Articular chondrocyte of knee joint (primary cell): ENCODE measurements at places on chromosomes 7 and 10. TPM values are rescaled to one million over a fixed set of nuclear protein-coding genes. Genes with fewer than 3 reads are reported as not detected.

The GALNT17 gene
- total RNA-seq, result under 0.01 and 0.26 TPM in 2 replicates

The WNT8B gene
- not detected in 2 replicates for total RNA-seq

The IDI2 gene
- total RNA-seq, result not detected in 2 replicates

The CPXM2 gene
- 52.1 and 71.0 TPM in 2 replicates for total RNA-seq

The PLCE1 gene
- total RNA-seq, result 25.6 and 29.3 TPM in 2 replicates

The PDK4 gene
- 2.2 and 18.5 TPM in 2 replicates for total RNA-seq

The ASAH2B gene
- 4.6 and 6.3 TPM in 2 replicates for total RNA-seq

The HACD1 gene
- 33.7 and 37.4 TPM in 2 replicates for total RNA-seq

The RADIL gene
- 1.0 and 1.6 TPM in 2 replicates for total RNA-seq

The KAT6B gene
- 26.5 and 30.3 TPM in 2 replicates for total RNA-seq

The CYP3A7 gene
- total RNA-seq, result 0.32 TPM in 1 of 2 replicates, not detected in the other

The MUC3A gene
- not detected in 2 replicates for total RNA-seq

The SHH gene
- not detected in 2 replicates for total RNA-seq

The CCDC3 gene
- 0.76 and 2.2 TPM in 2 replicates for total RNA-seq

The ETV1 gene
- total RNA-seq, result 2.2 and 3.7 TPM in 2 replicates

The FAM237B gene
- total RNA-seq, result not detected in 2 replicates

The ZNF365 gene
- total RNA-seq, result 1.9 and 2.6 TPM in 2 replicates

The PCLO gene
- 0.13 and 0.32 TPM in 2 replicates for total RNA-seq

The PGAM2 gene
- 0.32 and 0.65 TPM in 2 replicates for total RNA-seq

The ZNF488 gene
- 0.11 and 0.13 TPM in 2 replicates for total RNA-seq

The FZD8 gene
- total RNA-seq, result 23.4 and 31.1 TPM in 2 replicates

The EMX2 gene
- 2.6 and 6.7 TPM in 2 replicates for total RNA-seq

The PDE6C gene
- not detected in 2 replicates for total RNA-seq

The CCL26 gene
- 0.65 and 1.2 TPM in 2 replicates for total RNA-seq

The FGF8 gene
- total RNA-seq, result 0.43 TPM in 1 of 2 replicates, not detected in the other

The NEBL gene
- 45.2 and 59.6 TPM in 2 replicates for total RNA-seq

The SPDYE3 gene
- total RNA-seq, result not detected in 2 replicates
